A549 treated with GW870086 at 1 μM for 4 hours (cell line): ENCODE measurements at places on chromosomes 6 and 20. TPM values are rescaled to one million over a fixed set of nuclear protein-coding genes. Genes with fewer than 3 reads are reported as not detected.

Gene WTAP
- 59.1 to 73.0 TPM (median 67.8 TPM) in 5 replicates for total RNA-seq

Gene BTN3A1
- total RNA-seq = 2.0 to 3.0 TPM (median 2.7 TPM) in 5 replicates

Gene ECI2
- total RNA-seq = 43.0 to 57.4 TPM (median 52.2 TPM) in 5 replicates

Gene PACRG
- not detected in 5 replicates for total RNA-seq

Gene SLC22A16
- total RNA-seq = not detected in 5 replicates

Gene PRL
- not detected in 5 replicates for total RNA-seq

Gene IRF4
- total RNA-seq = 0.19 to 0.65 TPM (median 0.21 TPM) in 5 replicates

Gene TMC2
- total RNA-seq = not detected in 5 replicates

Gene OR2H1
- not detected in 5 replicates for total RNA-seq

Gene KIF25
- total RNA-seq = 0.05 to 0.22 TPM in 2 of 5 replicates, not detected in the others

Gene PAX1
- not detected in 5 replicates for total RNA-seq

Gene MAPK13
- 0.63 to 0.96 TPM (median 0.79 TPM) in 5 replicates for total RNA-seq

Gene CASS4
- total RNA-seq = 0.05 TPM in 1 of 5 replicates, not detected in the others

Gene MTHFD1L
- 40.3 to 46.1 TPM (median 43.6 TPM) in 5 replicates for total RNA-seq

Gene FAM210B
- total RNA-seq = 9.4 to 12.8 TPM (median 11.7 TPM) in 5 replicates

Gene REV3L
- total RNA-seq = 6.1 to 6.7 TPM (median 6.5 TPM) in 5 replicates

Gene PANK2
- total RNA-seq = 48.5 to 59.2 TPM (median 54.8 TPM) in 5 replicates

Gene PLN
- not detected in 5 replicates for total RNA-seq

Gene SEL1L2
- not detected in 5 replicates for total RNA-seq

Gene FOXQ1
- total RNA-seq = 3.9 to 6.7 TPM (median 5.8 TPM) in 5 replicates

Gene HTR1E
- not detected in 5 replicates for total RNA-seq

Gene RBPJL
- not detected in 5 replicates for total RNA-seq

Gene RPL10A
- total RNA-seq = 1,499 to 1,536 TPM (median 1,517 TPM) in 5 replicates

Gene HINT3
- total RNA-seq = 5.8 to 7.5 TPM (median 6.4 TPM) in 5 replicates

Gene RAB44
- total RNA-seq = 0.02 to 0.06 TPM (median 0.05 TPM) in 4 of 5 replicates, not detected in the other
